ENCODE measurements at places on chromosomes 1 and 21.

- DNase-seq, result peak; percentile 42
Observed at GRCh38 chr1:39788758-39789570, at the start of gene BMP8B. Gene BMP8B, minus strand, starts transcription at chr1:39788865. Its CDS starts 380 bp downstream, at chr1:39788485.

DNA sequence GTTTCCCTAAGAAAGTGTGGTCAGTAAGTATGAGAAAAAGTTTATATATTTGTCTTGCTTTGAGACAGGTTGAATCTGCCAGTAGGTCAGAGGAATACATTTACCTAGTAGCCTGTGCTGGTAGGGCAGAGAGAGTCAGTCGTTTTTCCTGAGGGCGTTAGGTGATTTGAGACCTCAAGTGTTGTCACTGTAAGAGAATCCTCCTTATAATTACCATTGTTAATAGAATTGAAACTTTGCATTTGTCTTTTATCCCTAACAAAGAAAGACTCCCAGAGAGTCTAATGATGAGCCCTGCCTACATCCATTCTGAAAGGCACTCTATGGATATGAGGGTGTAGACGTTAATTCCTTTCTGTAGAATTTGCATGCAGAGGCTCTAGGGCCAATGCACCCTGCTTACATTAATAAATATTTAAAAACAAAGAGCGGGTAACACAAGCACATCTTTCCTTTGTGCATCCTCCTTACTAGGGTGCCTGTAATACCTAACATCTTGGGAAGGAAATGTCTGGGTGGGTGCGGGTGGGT, 16.4 kb downstream of the PBX1 start:
- no peak for DNase-seq

DNA sequence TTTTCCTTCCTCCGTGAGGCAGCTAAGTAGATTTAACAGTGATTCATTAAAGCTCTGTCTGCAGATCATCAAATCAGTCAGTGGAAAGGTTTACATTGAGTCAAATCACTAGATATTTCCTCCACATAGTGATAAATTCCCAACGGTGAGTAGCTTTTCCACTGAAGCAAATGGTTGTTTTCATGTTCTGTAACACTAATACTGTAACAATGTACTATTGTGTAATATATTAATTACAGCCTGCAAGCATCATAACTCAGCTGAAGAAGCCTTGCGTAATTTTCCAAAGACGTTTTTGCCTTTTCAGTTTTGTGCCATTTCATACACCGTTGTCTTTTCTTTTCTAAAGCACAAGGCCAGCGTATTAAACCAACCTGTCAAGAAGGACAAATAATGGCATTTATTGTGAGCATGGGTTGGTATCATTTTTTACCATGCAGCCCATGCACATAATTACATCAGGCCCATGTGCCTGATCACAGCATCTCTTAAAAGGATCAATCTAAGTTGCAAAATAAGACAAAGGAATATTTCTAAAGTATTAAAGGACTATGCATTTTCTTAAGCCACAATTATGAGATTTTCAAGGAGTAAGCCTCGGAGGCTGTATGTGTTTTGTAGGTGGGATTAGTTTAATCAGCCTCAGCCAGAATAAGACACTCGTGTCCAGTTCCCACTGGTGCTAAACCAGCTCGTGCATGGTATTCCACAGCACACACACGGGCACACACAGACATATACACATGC, 16.7 kb upstream of the PDE9A start:
- peak; percentile 47 for DNase-seq

DNA sequence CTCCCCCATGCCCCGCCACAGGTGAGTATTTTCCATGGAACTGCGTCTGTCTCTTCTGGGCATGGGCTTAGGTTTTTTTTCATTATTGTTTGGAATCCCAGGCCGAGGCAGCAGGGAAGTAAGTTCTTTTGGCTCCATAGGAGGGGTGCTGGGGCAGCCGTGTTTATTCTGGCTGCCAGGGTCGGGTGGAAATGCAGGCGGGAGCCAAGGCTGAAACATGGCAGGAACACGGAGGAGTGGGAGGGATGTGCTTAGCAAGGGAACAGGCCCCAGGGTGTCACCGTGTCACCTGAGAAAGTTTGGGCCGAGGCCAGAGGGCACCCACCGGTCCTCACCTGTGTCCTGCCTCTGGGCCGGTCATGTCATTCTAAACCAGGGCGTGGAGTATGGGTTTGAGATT, 4.5 kb upstream of the DHRS3 start:
- no peak for DNase-seq

DNA sequence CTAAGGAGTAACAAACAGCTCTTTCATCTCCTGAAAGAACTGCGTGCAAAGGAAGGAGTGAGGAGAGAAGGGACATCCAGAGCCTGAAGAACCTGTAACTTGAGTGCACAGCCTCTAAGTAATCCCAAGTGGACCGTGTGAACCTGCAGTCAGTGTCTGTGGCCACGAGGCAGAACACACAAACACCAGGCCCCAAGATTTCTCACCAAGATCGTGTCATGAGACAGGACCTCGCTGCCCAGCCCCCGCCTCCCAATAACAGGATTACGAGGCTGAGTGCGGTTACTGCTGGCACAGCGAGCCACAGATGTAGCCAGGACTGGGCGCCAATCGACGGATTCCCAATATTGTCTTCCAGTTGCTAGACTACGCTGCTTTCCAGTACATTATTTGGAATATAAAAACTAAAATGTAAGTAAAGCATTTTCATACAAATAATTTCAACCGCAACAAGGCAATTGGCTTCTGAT, 101.3 kb upstream of the SLC25A33 start:
- no peak for DNase-seq

DNA sequence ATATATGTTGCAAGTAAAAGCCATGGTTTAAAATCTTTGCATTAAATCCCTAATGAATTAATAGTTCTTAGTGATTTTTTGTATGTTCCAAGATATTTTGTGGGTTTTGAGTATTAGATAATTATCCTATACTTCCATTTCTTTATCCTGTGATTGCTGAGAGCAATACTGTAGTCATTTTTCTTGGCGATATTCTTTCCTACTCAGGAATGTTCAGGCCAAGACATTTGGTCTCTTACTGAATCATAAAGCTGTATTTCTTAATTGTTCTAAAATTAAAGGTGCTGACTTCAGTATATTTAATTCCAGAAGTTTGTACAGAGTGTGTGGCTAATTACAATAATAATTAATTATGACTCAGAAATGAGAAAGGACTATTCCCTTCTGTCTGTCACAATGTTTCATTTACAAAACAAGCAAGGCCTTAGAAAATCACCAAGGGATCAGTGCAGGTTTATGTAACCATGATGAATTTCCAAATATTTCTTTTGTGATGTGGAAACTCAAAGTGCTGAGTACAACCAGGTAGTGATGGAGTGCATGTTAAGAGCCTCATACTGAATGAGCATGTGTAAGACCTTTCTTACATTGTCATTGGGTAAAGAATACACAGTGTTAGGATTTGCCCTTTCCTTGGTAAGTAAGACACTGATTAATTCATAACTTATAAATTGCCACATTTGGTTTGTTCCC, 161.2 kb downstream of the HMCN1 start:
- DNase-seq, result peak; percentile 42

DNA sequence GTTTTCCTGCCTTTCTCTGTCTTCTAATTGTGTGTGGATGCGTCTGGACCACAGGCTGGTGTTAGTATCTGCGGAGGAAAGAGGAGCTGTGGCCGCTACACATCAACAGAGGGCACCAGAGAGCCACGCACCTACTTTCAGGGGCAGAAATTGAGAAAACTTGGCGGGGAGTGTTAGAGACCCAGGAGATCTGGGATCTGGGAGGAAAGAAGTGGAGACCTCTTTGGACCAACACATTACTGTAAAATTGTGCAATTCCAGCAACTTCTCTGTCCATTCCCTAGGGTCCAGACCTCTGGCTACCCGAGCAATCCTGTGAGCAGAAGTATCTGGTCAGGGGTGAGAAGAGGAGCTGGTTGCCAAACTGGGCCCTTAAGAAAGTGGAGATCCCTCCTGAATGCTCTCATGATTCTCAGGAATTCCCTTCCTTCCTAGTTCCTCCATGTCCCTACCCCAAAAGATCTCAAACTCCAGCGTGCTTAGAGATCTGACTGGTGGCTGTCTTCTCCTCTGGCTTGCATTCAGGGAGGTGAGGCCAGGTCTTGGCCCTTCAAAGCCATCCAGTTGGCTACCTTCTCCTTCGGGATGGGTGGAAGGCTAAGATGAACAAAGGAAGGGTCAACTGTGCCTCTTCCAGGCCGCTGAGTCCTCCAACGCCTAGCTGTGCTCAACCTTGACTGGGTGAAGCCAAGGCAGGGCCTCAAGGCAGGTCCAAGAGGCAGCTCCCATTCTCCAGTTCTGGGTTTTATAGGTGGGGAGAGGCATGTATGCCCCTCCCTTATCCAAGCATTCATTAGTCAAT, 1.2 kb upstream of the KIRREL1 start:
- DNase-seq, result peak; percentile 48

GRCh38 chr1:41719590-41719989, 199.1 kb downstream of the HIVEP3 start:
- no peak for DNase-seq

DNA sequence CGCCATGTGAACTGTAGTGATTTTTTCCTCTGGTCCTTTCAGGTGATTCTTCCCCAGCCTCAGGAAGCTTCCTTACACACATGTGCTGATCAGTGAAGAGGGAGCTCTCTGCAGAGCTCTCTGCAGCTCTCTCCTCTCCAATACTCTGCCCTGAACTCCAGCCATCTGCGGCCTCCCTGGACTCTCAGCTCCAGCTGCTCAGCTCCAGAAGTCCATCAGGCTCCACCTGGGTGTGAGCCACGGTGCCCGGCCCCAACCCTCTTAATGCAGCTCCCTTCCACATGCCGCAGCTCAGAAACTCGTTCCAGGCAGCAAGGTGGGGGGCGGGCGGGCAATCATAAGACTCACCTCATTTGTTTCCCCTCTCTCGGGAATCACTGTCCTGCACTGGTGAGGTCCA, 30.9 kb upstream of the RPL11 start:
- no peak for DNase-seq

GRCh38 chr1:217839161-217839560, 208.0 kb downstream of the SPATA17 start:
- no peak for DNase-seq

DNA sequence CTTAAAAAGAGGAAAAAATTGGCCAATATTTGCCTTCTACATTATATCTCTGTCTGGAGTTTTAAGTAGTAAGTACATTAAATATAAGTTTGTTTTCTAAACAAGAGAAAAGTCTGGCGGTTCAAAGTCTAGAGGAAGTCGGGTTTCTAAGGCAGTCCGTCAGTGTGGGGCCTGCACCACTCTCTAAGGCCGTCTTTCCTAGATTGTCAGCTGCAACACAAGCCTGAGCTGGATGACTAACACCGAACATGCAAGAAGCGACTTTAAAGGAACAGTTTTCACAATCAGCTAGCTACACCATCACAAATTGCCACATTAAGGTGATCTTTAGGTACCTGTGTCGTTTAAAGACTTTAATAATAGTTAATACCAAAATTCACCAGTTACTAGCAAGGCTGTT, 19.6 kb downstream of the CCSAP start:
- no peak for DNase-seq

DNA sequence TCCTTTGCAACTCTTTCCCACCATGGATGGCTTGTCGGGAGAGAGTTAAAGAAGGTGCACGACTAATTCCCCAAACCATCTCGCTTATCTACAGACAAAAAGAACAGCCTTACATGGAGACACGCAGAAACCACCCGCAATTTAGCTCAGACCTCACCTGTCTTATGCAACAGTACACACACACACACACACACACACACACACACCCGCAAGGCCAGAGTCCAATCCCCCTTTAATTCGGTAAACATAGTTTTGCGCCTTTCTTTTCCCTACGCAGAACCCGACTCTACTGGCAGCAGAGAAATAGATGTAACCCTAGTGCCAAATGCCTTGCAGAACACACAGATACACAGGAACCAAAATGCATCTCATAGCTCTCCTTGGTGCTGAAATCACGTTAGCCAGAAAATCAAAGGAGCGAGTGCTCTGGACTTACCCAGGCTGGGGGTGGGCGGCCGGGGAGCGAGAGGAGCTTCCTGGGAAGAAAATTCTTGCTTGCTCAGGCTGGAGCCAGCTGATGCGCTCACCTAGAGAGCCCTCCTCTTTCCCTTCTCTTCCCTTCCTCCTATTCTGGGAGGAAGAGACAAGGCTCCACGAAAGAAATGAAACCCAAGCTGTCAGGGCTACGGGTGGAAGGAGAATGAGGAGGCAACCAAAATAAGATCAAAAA, 470 bp downstream of the TNR start:
- DNase-seq, result peak; percentile 7

DNA sequence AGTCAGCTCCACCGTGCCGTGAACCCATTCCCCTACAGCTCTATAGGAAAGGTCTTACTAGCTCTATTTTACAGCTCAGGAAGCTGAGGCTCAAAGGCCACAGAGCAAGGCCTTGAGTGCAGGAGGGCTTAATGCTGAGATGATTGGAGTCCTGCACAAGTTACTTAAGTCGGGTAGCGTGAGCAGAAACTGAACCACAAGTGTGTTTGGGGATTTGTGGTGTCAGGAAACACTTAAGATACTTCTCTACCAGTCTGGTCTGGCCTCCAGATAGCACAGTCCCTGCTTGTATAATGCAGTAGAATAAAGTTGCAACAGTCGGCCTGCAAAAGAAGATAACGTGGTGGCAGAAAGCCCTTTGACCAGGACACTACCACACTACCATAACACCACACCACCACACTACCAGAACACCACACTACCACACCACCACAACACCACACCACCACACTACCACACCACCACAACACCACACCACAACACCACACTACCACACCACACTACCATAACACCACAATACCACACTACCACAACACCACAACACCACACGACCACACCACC, 118.1 kb downstream of the SPSB1 start:
- DNase-seq, result no peak

All from NCI-H226 (cell line).